Hepatic stellate cell (primary cell): ENCODE measurements at places on chromosomes 16 and 17.
A peak's percentile ranks its signal among the peaks of the same experiment; 100 is the strongest.

DNA sequence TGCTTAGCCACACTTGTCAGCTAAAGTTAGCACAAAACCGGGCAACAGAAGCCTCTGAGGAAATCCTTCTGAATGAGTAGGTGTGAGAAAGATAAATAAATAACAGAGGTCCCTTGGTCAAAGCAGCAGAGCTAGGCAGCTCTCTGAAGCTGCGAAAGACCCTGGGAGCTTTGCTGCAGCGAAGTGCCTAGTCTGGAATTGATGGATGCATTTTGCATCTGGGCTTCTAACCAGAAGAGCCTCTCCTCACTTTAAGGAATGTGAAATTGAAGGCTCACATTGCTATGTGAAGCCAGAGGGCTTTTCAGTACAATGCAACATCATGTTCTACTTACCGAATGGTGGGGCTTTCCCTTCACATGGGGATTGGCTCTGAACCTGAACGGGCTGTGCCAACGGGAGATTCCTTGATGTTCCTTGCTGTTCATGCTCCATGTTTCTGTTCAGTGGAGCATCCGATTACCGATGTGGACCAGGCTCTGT lies 274.6 kb downstream of the HS3ST3B1 start:
- no peak for DNase-seq

GRCh38 chr17:2023692-2024571 lies 1.2 kb downstream of the RTN4RL1 start:
- no peak for DNase-seq

GRCh38 chr17:17269926-17270773 lies 10.9 kb downstream of the COPS3 start:
- no peak for DNase-seq

DNA sequence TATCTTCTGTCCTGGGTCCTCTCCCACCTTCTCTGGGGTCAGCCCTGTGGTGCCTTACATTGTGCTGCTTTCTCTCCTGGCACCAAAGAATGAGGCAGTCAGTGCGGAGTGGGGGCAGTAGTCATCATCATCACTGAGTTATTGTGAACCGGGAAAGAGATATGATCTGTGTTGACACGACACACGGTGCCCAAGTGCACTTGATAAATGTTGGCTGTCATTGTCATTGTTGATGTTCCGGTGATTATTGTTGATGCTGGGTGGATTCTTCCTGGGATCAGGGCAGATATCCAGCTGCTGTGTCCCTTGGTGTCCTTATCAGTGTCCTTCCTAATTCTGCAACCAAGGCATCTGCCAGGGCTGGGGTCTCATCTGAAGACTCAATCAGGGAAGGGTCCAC lies 121.7 kb downstream of the ABCC6 start:
- no peak for DNase-seq

GRCh38 chr16:68786685-68787418 lies 49.8 kb downstream of the CDH1 start:
- peak; percentile 38 for DNase-seq

DNA sequence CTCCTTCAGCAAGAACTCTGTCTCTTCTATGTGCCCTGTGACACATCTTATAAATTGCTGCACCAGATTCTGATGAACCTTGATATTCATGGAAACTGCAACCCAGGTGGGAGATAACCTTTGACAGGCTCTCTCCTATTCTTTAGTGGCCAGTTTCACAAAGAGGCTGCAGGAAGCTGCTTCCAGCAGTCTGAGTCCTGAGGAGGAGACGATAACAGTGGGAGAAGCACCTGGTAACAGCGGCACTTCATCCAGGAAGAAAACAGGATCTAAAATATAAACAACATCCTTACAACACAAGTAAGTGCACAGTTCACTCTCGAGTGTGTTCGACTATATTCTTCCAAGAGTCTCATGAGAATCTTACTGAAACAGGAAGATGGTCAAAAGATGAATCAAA lies 180.1 kb downstream of the MAP2K6 start:
- DNase-seq = no peak

DNA sequence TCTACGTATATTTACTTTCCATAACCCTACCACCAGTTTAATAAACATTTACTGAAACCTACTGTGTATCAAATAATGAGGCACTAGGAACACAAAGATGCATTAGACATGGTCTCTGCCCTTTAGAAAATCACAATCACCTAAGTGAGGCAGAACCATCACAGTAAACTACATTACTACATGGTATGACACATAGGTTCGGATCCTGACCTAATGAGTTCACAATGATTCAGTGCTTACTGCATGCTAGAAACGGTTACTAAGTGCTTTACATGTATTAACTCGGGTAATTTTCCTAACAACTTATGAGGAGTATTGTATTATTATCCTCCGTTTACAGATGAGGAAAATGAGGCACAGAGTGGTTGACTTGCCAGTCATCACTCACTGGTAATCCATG lies 5.2 kb upstream of the SYNRG start:
- peak; percentile 48 for DNase-seq

GRCh38 chr16:46688101-46688653 lies 801 bp downstream of the VPS35 start:
- no peak for DNase-seq

DNA sequence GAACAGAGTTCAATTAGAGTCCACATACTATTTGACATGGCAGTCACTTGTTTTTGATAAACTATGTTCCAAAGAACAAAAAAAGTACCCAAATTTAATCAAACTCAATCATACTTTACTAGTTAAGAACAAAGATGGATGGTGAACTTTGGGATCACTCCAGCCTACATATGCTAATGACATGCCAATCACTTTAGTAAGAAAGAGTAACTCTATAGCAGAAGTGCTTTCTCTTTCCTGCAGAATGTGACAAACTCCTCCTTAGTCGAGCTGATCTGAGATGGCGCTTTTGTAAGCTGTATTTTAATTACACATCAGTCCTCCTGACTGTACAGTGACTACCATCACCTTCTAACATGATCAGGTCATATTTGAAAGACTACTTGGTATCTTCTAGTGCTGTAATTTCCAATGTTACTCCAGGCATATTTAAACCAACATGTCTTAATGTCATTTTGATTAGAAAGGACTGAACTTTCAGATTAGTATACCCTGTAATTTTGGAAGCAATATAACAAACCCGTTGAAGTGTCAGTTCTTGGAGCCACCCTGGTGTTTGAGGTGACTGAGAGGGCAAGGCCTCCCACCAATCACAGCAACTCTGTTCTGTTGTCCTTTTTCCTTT lies 4.1 kb downstream of the NETO2 start:
- DNase-seq = no peak

GRCh38 chr17:81009136-81009535 lies 17.5 kb downstream of the CHMP6 start:
- no peak for DNase-seq

GRCh38 chr17:83080858-83081683 lies 1.7 kb downstream of the METRNL start:
- DNase-seq = peak; percentile 67

- DNase-seq = no peak
These were observed 5.6 kb downstream of the WSB1 start for GRCh38 chr17:27299384-27300049.

DNA sequence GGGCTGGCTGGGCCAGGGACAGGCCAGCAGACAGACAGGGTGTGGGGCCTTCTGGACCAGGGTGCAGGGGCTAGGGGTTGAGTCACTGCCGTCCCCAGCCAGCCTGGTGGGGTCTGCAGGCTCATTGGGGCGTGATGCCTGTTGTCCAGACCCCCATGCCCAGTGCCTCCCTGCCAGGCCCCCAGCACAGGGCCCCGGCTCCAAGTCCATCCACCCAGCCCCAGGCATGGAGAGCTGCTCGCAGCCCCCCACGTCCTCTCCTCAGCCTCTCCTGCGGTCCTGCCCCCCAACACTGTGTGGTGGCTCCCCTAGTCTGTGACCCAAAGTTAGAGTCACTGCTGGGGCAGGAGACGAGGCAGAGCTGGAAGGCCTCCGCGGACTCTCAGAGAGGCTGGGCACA lies 7.0 kb upstream of the PKMYT1 start:
- DNase-seq = no peak

GRCh38 chr17:19867079-19867328 lies 732 bp downstream of the ULK2 start:
- peak; percentile 71 for DNase-seq

DNA sequence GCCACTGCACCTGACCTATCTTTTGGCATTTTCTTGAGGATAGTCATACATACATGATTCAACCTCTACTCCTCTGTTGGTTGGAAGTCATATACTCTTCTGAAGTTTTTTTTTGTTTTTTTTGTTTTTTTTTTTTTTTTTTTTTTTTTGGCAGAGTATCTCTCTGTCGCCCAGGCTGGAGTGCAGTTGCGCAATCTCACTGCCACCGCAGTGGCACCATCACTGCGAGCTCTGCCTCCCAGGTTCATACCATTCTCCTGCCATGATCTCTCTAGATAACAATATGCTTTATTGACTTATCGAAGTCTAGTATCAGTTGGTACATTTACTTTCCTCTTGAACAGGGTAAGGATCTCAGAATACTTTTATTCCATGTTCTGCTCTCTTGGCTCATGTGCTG lies 224.2 kb upstream of the WSCD1 start:
- no peak for DNase-seq

- DNase-seq = no peak
These were observed 512.4 kb downstream of the CDH13 start for GRCh38 chr16:83138976-83139690.

DNA sequence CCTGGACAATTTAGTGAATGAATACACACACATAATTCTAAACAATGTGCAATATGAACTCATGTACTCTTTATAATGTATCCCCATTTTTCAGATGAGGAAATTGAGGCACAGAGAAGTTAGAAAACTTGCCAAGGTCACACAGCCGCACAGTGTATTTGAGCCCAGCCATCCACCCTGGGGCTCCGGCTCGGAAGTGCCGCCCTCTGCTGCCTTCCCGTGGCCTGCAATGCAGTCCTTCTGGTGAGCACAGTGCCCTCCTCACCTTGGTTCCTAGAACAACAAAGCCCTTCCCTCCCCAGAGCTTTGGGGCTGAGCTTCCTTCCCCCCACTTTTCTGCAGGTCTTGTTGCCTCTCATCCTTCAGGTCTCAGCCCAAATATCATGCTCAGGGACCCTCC lies 63.7 kb downstream of the C16orf78 start:
- DNase-seq = no peak

GRCh38 chr17:2241823-2242222 lies 61.8 kb downstream of the SMG6 start:
- DNase-seq = no peak

DNA sequence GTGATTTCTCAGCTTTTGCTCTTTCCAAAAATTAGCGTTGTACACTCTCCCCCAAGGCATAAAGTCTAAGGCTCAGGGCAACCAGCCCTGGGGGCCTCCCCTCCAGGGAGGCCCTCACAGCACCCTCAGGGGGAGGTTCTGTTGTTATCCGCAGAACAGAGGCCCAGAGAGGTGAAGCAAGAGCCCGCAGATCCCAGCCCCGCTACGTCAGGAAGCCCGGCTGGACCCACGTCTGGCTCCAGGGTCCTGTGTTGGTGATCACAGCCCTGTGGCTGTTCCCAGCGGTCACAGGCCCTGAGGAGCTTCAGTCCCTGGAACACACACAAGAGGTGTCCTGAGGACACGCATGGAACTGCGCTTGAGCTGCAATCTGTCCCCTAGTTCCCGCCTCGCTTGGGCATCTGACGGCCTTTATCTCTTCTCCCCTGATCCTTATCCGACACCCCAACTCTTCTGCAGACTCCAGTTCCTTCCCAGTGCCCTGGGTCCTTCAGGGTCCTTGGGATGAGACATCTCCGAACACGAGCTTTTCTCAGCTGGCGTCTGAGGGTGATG lies 1.1 kb upstream of the ZG16B start:
- no peak for DNase-seq

DNA sequence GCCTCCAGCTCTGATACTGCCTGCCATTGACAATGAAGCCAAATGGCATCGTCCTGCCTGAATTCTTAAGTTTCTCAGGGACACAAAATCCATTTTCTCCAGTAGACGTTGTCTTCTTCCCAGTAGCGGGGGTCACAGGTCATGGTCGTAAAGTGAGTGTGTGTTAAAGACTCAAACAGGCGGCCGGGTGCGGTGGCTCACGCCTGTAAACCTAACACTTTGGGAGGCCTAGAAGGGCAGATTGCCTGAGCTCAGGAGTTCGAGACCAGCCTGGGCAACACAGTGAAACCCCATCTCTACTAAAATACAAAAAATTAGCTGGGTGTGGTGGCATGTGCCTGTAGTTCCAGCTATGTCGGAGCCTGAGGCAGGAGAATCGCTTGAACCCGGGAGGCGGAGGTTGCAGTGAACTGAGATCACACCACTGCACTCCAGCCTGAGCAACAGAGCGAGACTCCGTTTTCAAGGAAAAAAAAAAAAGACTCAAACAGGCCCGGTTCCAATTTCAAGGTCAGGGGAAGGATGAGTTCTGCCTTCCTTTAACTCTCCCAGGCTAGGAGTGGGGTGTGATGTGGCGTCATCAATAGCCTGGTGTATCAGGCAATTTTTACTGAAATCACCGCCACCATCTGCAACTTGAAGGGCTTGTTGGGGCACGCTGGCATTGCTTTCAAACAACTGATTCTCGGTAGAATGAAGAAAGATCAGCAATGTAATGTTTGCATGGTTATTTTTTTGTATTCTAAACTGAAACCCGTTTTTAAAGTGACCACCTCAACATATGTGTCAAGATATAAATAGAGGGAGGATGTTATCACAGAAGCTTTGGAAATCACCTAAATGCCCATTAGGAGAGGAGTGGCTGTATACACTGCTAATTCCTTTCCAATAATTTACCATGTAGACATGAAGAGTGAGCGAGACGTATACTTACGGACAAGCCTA lies 91.0 kb downstream of the WSCD1 start:
- DNase-seq = no peak

DNA sequence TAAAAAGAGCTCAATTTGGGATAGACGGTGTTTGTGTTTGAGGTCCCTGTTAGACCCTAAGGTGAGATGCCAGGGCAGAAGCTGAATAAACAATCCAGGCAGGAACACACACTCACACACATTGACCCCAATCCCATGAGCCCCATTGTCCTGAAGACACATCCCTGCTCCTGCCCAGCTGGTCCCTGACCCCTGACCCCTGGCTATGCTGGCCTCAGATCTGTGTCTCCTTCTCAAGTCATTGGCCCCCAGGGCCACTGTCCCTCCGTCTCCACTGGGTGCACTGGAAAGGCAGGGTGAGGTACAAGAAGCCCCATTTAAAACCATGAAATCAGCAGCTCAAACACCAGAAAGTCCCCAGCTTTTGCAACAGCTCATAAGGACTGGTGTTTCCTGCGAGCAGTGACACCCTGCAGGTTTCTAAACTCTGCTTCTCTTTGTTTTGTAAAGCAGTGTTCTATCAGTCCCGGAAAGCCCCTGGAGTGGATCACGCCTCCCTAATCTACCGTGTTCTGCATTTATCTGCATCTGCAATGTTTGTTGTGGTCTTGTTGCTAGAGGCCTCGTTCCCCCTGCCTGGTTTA lies 18.0 kb upstream of the ASGR2 start:
- DNase-seq = no peak

- peak; percentile 70 for DNase-seq
These were observed 1.3 kb downstream of the TIMP2 start for GRCh38 chr17:78923660-78924453.

- DNase-seq = no peak
These were observed 131.3 kb downstream of the MSI2 start for GRCh38 chr17:57387575-57387974.

- peak; percentile 84 for DNase-seq
These were observed 2.0 kb downstream of the HOXB8 start for GRCh38 chr17:48612854-48613691.
